Fibroblast of lung (primary cell): ENCODE measurements at places on chromosomes 5 and 9.

GRCh38 chr5:124729720-124730359 lies 16.6 kb downstream of the ZNF608 start:
- no peak for DNase-seq

- DNase-seq: no peak
Observed at GRCh38 chr9:4965174-4965821, 19.8 kb upstream of the JAK2 start.

DNA sequence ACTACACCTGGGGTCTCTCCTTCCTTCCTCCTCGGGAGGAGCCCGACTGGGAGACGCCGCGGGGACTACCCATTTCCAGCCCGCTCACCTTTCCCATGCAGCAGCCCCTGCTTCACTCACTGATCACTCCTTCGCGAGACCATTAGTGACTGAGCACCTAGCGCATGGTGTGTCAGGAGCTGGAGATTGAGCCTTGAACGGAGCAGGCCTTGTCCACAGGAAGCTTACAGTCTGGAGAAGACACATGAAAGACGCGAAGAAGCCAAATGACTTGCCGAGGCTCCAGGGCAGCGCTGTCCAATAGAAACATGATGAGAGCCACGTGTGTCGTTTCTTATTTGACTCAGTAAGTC lies 283 bp upstream of the CFAP90 start:
- DNase-seq: no peak

- peak; percentile 78 for DNase-seq
Observed at GRCh38 chr5:14580398-14581034, 1.1 kb upstream of the OTULINL start.

DNA sequence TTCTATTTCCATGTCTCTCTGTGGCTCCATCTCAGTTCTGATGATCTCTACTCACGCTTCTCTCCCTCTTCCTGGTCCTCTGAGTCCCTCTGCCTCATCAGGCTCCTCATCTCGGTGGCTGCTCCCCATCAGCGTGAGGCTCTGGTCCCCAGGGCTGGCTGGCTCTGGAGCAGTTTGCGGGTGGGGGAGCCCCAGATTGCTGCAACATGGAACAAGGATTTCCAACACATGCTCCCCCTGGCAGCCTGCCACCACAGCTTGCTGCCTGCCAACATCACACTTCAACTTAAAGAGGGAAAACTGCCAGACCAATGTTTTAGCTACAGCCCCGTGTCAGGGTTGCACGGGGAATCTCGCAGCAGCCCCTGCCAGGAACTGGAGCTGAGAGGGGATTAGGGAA lies 77.2 kb upstream of the NEK6 start:
- peak; percentile 73 for DNase-seq

DNA sequence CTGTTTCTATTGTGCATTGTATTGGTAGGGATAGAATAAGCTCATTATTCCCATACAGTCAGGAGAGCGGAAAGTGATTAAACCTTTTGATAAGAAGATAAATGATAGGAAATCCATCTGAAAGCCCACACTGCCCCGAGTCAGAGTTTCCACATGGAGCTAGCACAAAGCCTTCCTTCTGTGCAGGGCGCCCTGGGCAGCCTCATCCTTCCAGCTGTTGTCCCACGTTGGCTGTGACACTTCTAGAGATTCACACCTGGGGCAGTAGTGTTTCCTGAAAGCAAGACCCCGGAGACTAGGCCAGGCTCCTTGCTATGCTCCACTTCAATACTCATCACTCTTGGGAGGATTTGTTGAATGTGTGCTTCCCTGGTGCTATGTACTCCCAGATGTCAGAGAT lies 172.4 kb downstream of the SEMA6A start:
- no peak for DNase-seq

DNA sequence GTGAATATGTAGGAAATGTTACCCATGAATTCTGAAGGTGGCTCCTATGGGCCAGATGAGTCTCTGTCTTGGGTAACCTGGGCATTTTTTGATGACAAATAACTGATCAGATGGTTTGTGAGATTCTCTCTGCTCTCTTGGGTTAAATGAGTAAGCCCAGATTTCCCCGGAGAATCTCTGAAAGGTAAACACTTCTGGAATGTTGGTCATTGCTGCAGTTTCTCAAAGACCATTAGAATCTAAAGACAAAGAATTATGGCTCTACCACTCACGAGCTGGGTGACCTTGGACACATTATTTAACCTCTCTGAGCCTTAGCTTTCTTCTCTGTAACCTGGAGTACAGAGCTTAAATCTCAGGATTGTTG lies 191.2 kb downstream of the DAB2IP start:
- DNase-seq: peak; percentile 71

- DNase-seq: no peak
Observed at GRCh38 chr5:150294551-150295071, 5.0 kb upstream of the CAMK2A start.

DNA sequence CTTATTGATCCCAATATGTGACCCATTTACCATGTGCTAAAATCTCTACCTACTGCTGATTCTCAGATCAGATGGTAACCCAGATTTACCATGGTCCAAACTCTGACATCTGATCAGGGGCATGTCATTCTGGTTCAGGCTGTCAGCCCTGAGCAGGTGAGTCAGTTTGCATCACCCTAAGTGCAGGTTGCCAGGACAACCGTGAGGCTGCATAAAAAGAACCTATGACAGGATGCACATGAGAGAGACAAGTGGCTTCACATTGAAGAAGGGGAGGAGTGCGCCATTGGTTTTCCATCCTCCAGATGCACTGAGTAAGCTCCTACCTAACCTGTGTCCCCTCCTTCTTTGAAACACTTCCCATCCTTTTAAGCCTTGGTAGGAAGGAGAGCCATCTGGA lies 801 bp upstream of the PRSS3 start:
- no peak for DNase-seq

- DNase-seq: peak; percentile 42
Observed at GRCh38 chr5:73122875-73123810, 2.8 kb downstream of the TMEM171 start.

DNA sequence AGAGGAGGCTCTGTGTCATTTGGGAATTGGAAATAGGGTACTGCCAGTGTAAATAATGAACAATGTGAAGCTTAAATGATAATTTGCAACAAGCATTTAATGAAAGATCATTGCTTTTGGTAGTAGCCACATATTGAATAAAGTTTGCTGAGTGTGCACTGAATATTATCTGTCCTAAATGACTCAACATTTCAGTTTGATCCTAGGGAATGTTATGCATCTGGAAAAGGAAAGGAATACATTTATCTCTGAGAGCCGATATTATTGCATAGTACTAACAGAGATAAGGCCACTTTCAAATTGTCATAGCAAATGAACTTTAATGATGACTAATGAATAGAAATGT lies 8.7 kb upstream of the ELL2 start:
- DNase-seq: no peak

- DNase-seq: no peak
Observed at GRCh38 chr5:108753331-108753730, 5.6 kb downstream of the FER start.

GRCh38 chr9:107049046-107049802 lies 186.3 kb downstream of the ZNF462 start:
- no peak for DNase-seq

DNA sequence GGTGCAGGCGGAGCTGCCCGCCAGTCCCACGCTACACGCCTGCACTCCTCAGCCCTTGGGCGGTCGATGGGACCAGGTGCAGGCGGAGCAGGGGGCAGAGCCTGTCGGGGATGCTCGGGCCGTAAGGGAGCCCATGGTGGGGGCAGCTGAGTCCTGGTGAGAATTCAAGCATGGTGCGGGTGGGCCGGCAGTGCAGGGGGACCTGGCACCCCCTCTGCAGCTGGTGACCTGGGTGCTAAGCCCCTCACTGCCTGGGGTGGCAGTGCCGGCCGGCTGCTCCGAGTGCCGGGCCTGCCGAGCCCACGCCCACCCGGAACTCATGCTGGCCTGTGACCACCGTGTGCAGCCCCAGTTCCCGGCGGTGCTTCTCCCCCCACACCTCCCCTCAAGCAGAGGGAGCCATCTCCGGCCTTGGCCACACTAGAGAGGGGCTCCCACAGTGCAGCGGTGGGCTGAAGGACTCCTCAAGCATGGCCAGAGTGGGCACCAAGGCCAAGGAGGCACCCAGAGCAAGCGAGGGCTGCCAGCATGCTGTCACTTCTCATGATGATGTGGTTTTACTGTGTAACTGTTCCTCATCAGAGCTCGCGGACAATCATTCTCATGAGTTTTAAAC lies 228.9 kb upstream of the CDH9 start:
- no peak for DNase-seq

DNA sequence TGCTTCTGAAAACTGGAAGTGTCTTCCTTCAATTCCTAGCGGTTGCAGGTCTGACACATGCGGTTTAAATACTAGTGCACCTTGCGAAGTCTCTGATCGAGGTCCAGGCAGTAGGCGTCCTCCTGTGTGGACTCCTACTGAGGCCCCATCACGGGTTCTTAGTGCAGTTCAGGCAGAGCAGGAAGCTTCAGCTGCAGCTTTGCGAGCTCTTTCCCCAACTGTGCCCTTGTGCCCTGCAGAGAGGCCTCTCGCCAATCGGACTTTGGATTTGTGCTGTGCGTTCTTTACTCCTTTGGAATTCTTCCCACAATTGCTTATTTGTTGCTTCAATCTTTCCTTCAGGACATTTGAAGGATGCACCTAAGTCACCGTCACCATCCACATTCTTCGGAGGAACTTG lies 40.6 kb upstream of the FAM120AOS start:
- DNase-seq: no peak

GRCh38 chr9:123361086-123361730 lies 5.2 kb downstream of the CRB2 start:
- no peak for DNase-seq

DNA sequence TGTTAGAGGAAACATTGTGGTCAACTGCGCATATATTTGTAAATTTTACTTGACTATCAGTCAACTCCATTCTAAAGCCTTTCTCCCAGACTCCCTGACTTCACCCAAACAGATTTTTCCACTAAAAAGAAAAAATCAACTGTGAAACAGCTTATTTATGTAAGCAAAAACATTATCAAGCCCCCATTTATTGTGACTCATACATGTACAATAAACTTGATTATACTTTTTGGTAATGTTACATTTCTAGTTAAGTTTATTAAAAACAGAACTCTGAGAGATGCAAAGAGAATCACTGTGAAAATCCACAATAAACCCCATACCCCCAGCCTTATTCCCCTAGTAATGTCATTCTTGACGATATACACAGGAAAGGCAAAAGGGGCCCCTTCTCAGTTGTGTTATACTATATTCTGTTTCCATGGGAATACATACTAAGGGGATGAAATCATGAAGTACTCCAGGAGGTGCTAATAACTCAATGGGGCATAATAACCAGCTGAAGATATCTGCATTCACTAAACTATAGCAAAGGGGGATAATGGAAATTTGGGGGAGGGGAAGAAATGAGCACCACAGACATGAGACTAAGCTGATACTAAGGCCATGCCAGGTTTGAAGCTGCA lies 616.0 kb downstream of the ACTL7B start:
- no peak for DNase-seq

DNA sequence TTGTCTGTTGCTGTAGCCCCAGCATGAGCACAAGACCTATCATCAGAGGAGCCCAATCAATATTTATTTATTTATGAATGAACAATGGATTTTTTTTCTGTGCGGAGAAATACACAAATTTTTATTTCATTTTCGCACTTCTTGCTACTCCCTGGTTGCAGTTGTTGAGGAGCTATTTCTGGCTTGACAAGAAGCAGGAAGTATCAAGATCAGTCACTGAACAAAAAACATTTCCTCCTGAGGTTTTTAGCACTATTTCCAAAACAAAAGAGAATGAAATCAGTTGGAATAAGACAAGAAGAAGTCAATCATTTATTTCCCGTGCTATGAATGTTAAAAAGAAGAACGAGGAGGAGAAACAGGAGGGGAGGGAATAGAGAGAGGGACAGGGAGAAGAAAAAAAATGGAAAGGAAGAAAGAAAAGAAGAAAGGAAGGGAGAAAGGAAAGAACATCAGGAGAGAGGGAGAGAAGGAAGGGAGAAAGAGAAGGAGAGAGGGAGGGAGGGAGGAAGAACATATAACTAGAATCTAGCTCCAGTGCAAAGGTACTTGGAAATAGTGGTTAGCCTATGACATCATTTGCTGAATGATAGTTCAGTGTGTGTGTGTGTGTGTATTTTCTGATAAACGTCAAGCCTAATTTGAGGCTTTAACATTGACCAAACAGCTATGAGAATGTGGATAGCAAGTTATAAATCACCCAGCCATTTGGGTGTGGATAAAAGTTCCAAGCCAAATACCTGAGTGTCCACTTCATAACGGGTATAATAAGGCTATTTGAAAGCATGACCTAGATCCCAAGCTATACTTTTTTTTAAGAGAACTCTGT lies 586.0 kb downstream of the EBF1 start:
- peak; percentile 34 for DNase-seq

- no peak for DNase-seq
Observed at GRCh38 chr5:178213003-178213461, 8.7 kb downstream of the HNRNPAB start.

DNA sequence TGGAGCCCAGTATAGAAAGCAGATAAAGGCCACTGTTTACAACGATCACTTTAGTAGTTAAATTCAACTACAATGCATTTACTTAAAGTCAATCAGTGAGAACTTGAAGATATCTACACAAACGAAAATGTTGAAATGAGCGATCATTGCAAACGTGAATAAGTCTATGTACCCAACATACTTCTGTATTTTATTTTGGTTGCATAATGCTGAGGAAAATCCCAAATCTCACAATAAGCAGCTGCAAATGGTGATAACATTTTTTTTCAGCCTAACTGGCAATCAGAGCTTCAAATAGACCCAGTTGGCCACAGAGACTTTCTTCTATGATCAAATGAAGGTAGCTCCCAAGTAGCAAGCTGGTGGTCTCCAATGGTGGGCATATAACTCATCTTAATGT lies 32.1 kb downstream of the PDGFRB start:
- DNase-seq: no peak

- DNase-seq: no peak
Observed at GRCh38 chr9:4501147-4501507, 10.9 kb downstream of the SLC1A1 start.
